NCI-H1105 treated with DMSO at 0.1 percent for 48 hours (cell line): ENCODE measurements at places on chromosomes 5 and 9.

GRCh38 chr9:90783552-90783951 lies 18.1 kb upstream of the SYK start:
- no peak for DNase-seq

DNA sequence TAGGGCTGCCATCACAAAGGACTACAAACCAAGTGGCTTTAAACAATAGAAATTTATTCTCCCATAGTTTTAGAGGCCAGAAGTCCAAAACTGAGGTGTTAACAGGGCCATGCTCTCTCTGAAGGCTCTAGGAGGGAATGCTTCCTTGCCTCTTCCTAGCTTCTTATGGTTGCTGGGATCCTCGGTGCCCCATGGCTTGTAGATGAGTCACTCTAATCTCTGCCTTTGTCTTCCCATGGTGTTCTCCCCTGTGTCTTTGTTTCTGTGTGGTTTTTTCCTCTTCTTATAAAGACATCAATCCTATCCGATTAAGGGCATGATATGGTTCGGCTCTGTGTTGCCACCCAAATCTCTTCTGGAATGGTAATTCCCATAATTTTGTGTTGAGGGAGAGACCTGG lies 178.8 kb upstream of the NREP start:
- DNase-seq, result no peak

GRCh38 chr5:43637416-43637815 lies 34.4 kb downstream of the NNT start:
- no peak for DNase-seq

DNA sequence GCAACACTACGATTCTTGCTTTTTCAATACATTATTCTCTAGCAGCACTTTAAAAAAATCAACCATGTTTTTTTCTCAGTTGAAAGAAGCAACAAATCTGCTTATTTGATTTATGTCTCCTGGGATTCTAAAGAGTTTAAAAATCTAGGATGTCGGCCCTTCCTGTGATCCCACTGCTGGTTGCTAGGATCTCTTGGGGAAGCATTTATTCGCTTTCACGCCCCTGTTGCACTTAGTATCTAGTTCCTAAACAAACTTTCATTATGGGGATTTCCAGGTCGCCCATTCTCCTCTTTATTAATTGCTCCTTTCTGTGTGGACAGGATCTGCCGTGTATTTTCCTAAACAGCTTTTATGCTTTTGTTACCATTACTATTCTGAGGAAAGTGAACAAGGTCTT lies 313.5 kb downstream of the AGTPBP1 start:
- no peak for DNase-seq

GRCh38 chr9:250039-250438 lies 35.4 kb downstream of the DOCK8 start:
- no peak for DNase-seq

- no peak for DNase-seq
Observed at GRCh38 chr5:106454050-106454449, 1216.7 kb downstream of the EFNA5 start.

DNA sequence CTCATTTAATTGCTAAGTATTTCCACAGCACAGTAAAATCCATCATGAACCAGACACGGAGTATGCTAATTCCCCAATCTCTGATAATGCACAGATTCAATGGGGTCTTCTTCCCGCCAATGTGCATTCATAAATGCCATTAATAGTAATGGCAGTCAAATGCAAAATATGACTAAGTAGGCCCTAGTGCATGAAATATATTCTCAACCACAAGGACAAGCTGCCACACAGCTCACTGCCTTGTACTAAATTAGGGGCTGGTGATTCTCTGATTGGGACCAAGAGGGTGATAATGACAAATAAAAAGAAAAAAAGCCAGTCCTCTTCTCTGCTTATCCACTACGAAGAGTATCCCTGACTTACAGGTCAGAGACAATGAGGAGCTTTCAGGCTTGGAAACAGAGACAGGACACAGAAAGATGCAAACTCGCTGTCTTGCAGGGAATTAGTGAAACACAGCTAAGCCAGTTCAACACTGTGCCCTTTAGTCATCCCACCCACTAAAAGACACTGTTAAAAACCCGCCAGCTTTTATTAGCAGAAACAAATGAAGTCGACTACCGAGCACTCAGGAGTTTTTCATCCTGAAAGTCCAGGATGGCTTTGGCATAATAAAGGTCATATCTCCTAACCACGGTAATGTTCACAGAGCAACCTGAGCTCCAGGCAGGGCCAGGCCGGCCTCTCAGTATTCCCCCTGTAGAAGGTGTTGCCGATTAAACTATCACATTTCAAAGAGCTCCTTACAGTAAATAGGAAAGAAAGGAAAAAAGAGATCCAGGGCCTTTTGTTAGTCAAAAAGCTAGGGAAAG lies 148.1 kb downstream of the EBF1 start:
- DNase-seq, result no peak

- DNase-seq, result no peak
Observed at GRCh38 chr9:115035841-115036612, 81.9 kb downstream of the TNC start.

DNA sequence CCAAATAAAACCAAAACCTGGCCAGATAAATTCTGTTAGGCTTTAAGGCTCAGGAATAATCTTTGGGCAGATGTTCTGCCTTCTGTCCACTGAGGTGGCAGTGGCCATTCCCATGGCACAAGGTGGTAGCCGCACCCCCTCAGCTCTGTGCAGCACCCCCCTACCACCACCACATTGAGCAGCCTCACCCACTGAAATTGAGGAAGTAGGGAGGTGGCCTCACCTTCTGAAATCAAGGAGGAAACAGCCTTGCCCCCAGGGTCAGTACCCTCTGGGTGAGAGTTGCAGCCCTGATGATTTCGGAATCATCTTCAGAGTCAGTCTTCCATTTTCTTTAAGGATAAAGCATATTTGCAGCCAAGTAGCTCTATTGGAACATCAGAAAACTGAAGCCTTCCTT lies 204.8 kb upstream of the PIK3R1 start:
- no peak for DNase-seq

DNA sequence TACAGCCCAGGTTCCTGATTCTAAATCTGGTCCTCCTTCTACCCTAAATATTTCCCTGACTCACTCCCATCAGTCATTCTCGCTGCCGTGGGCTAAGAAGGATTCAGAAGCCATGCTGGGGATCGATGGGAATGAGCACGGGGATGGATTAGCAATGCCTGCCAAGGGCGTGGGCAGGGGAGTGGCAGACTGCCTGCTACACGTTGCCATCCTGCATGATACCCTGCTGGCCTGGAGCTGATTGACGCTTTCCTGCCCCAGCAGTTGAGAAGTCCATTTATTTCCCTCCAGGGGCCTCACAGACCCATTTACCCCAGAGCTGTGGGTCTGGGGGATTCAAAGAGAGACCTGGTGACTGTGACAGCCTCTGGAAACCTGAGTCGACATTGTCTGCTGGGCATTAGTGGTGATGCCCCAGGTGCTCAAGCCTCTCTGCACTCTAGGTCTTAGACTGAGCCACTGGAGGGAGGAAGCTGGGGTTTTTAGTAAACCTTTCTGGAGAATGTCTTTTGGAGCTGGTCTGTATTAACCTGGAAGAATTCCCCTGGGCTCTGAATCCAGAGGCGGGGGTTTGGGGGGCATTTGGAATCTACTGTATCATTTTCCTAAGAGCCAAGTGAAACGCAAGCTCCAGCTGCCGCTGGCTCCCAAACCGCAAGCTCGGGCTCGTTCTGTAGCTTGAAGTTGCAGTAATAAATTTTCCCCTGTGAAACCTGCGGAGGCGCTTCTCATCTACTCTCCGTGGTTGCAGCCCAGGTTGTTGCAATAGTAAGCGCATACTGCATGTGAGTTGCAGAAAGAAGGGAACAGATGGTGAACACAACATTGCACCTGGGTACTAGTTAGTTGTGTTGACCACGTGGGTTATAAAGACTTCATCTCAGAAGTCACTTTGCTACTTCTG lies 76.3 kb upstream of the RAPGEF1 start:
- DNase-seq, result peak; percentile 76

- DNase-seq, result no peak
Observed at GRCh38 chr5:129971714-129972113, 67.4 kb downstream of the CHSY3 start.

DNA sequence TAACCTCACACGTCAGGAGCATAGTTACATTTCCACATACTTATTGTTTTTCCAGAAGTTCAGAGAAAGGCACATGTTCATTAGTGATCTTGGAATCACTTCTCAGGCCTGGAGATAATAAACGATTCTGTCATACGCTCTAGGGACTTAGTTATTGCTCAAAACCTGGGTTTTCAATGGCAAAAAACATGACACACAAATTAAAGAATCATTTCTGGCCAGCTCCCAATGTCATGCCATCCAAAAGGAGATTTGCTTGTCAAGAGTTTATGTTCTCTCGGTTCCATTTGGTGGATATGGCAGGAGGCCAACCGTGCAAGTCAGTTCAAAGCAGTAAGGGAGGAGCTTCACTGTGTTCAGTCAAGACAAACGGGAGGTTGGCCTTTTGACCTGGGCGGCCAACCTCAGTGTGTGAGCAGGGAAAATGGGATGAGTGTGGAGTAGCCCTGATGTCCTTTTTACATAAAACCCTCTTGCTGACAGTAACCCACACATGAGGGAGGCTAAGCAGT lies 123.4 kb downstream of the NXNL2 start:
- peak; percentile 64 for DNase-seq

- DNase-seq, result no peak
Observed at GRCh38 chr5:15391704-15392397, 108.1 kb upstream of the FBXL7 start.

DNA sequence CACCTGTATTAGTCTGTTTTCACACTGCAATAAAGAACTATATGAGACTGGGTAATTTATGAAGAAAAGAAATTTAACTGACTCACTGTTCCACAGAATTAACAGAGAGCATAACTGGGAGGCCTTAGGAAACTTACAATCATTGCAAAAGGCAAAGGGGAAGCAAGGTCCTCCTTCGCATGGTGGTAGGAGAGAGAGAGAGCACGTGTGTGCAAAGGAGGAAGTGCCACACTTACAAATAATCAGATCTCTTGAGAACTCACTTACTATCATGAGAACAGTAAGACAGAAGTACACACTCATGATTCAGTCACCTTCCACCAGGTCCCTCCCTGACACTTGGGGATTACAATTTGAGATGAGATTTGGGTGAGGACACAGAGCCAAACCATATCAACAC lies 258.7 kb downstream of the TRIM32 start:
- DNase-seq, result no peak

GRCh38 chr5:99378443-99378842 lies 449.6 kb upstream of the CHD1 start:
- no peak for DNase-seq

- peak; percentile 78 for DNase-seq
Observed at GRCh38 chr9:90343366-90343765, 299.3 kb downstream of the DIRAS2 start.

- peak; percentile 85 for DNase-seq
Observed at GRCh38 chr9:36217256-36217968, 26.7 kb downstream of the CLTA start.

DNA sequence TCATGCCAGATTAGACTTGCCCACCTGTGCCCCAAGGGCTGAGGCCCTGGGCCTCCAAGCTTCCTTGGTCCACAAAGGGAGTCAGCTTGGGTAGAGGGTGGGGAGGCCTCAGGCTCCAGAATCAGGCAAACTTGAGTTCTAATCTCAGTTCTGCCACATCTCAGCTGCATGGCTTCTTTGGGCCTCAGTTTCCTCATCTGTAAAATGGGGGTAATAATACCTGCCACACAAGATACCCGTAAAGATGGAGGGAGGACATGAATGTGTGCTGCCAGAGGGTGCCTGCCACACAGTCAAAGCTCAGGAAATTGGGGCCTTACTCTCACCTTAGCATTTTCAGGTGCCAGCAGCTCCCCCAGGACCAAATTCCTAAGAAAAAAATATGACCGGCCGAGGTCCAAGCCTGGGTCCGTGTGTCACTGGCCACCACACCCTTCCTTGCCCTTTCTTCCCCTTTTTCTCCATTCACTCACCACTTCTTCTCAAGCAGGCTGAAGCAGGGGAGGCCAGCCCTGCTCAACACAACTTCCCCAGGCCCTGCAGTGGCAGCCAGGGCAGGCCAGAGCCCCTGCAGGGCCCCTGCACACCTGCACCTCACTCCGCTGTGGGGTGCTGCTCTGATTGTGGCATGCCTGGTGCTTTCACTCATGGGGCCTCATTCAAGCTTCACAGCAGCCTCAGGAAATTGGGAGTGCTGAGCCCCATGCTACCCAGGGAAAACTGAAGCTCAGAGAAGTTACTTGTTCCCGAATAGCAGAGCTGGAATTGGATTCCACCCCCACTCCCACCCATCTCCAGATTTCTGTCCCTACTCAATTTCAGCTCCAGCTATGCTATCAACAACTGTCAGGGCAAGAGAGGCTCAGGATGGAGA lies 3.9 kb downstream of the RGS14 start:
- DNase-seq, result no peak

DNA sequence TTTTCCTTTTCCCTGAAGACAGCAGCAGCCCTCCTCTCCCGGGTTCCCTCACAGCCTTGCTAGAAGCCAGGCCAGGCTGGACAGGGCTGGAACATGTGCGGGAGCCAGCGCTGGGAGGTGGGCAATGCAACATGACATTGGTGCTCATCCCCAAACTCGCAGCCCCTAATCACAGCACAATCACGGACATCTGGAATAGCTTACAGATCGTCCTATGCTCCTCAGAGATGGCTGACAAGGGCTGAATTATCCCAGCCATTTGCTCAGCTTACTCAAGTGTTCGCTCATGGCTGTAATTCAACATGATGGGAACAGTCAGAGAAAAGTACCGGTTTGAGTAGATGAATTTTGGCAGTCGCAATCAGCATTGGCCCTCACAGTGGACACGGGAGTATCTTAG lies 49.8 kb downstream of the FSTL4 start:
- no peak for DNase-seq

- no peak for DNase-seq
Observed at GRCh38 chr5:172667786-172668593, 26.9 kb downstream of the NEURL1B start.

GRCh38 chr9:94853887-94854286 lies 127.4 kb downstream of the AOPEP start:
- no peak for DNase-seq

DNA sequence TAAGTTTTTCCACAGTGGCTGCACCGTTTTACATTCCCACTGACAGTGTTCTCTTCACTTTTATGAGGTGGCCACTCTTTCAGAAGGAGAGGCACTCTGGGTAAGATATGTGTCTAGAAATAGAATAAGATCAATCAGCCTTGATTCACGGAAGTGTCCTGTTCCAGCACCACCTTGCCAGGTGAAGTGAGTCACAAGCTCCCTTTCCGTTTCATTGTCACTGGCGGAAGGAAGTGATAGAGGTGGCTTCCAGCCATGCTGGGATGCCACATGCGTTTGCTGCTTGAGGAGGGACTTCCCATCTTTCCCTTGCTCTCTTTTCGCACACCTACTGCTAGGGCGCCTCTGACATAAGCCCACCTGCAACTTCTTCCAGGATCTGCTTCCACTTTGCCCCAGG lies 217.1 kb downstream of the PIK3R1 start:
- no peak for DNase-seq

GRCh38 chr9:15453956-15454355 lies 31.3 kb downstream of the SNAPC3 start:
- no peak for DNase-seq

DNA sequence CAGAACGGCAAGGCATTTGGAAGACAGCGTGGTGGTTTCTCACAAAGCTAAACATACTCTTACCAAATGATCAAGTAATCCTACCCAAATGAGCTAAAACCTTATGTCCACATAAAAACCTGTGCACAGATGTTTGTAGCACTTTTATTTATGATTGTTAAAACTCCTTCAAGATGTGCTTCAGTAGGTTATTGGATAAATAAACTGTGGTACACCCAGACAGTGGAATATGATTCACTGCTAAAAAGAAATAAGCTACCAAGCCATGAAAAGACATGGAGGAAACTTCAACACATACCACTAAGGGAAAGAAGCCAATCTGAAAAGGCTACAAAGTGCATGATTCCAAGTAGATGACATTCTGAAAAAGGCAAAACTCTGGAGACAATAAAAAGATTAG lies 94.2 kb downstream of the FOXD1 start:
- DNase-seq, result no peak
